ENCODE measurements at places on chromosomes 6 and 20. TPM values are rescaled to one million over a fixed set of nuclear protein-coding genes. Genes with fewer than 3 reads are reported as not detected.

Gene KPNA5
- 52.6 TPM for total RNA-seq

Gene MOCS1
- 5.7 TPM for total RNA-seq

Gene ZSCAN9
- total RNA-seq, result 45.7 TPM

Gene POM121L2
- not detected for total RNA-seq

Gene SNAP25
- total RNA-seq, result 140 TPM

Gene NRSN1
- 22.0 TPM for total RNA-seq

Gene PPP1R3G
- 1.6 TPM for total RNA-seq

Gene ADGRB3
- 158 TPM for total RNA-seq

Gene NINL
- total RNA-seq, result 20.0 TPM

Gene GABRR1
- not detected for total RNA-seq

Gene SEMG1
- total RNA-seq, result not detected

Gene TRAPPC3L
- total RNA-seq, result under 0.01 TPM

Data from frontal cortex (tissue), 4 donors.